Activated CD8-positive, alpha-beta T cell treated with anti-CD3 and anti-CD28 coated beads, Interleukin-2, amount 10 ng/mL, durations not matched to agents 7 days and 5 days (primary cell): ENCODE measurements at places on chromosomes 3 and 15. TPM values are rescaled to one million over a fixed set of nuclear protein-coding genes. Genes with fewer than 3 reads are reported as not detected.

GRCh38 chr15:75640483-75641178, 607 bp upstream of the IMP3 start:
- H3K27me3 ChIP-seq = peaks cover 3% of the 10 kb centered on the region
- peak overlapping the region; percentile 88 for H3K4me3 ChIP-seq
- H3K4me1 ChIP-seq = peaks cover 31% of the 10 kb centered on the region
- H3K36me3 ChIP-seq = peaks cover 26% of the 10 kb centered on the region
- peak overlapping the region; percentile 95 for H3K27ac ChIP-seq

GRCh38 chr3:160183345-160184076, 41.7 kb upstream of the C3orf80 start:
- H3K4me3 ChIP-seq = no peak overlapping the region
- peaks cover 23% of the 10 kb centered on the region for H3K27me3 ChIP-seq
- no peak for DNase-seq
- no peaks in the 10 kb centered on the region for H3K4me1 ChIP-seq

DNA sequence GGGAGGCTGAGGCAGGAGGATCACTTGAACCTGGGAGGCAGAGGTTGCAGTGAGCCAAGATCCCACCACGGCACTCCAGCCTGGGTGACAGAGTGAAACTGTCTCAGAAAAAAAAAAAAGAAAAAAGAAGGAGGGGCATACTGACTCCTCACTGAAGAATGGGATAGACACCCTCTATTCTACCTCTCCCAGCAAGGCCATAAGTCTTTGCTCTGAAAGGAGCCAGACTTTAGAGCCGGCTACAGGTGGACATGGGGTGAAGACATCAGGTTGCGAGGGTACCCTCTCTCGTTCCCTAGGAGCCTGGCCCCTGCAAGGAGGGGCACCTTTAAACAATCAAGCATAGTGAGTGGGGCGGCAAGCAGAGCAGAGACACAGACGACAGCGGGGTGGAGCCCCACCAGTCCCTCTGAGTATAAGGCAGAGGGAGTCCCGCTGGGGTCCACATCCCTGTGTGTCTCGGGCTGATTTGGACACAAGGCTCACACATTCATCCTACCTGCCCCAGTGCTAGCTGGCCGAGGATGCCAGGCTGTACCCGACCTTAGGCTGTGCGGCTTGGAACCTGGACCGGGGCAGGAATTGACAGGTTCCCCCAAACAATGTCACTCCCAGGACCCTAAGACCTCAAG, 1.1 kb downstream of the GRAMD2A start:
- H3K36me3 ChIP-seq = peaks cover 34% of the 10 kb centered on the region
- peaks cover 21% of the 10 kb centered on the region for H3K27me3 ChIP-seq
- no peak for DNase-seq
- peaks cover 11% of the 10 kb centered on the region for H3K4me1 ChIP-seq

GRCh38 chr15:55401786-55402246, 6.3 kb downstream of the CCPG1 start:
- H3K4me1 ChIP-seq = peaks cover 27% of the 10 kb centered on the region
- no peak overlapping the region for H3K4me3 ChIP-seq
- H3K36me3 ChIP-seq = peaks cover 12% of the 10 kb centered on the region
- H3K27me3 ChIP-seq = no peaks in the 10 kb centered on the region

GRCh38 chr3:72279631-72280041, 494.7 kb upstream of the PROK2 start:
- no peak overlapping the region for H3K27ac ChIP-seq
- H3K4me3 ChIP-seq = no peak overlapping the region
- no peak for DNase-seq
- H3K36me3 ChIP-seq = no peaks in the 10 kb centered on the region
- H3K27me3 ChIP-seq = peaks cover 5% of the 10 kb centered on the region

GRCh38 chr15:70799667-70800450, 36.5 kb upstream of the UACA start:
- peaks cover 4% of the 10 kb centered on the region for H3K27me3 ChIP-seq
- no peak overlapping the region for H3K27ac ChIP-seq
- H3K4me1 ChIP-seq = no peaks in the 10 kb centered on the region
- no peak overlapping the region for H3K4me3 ChIP-seq
- DNase-seq = no peak

DNA sequence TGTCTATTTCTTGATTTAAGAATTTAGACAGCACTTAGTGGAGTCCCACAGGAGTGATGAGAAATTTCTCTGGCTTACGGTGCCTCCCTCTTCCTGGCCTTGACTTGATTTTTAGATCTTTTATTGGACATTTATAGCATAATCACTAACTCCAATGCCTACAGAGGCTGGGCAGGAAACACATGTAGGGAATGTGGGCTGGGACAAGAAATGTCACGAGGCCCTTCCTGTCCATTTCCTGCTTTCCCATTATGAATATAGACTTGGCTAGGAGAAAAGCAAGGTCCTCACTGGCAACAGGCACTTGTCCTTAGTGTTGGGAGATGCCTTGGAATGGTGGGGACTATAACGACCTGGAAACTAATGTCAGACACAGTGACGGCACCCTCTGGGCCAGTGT, 100.3 kb downstream of the MYLK start:
- no peaks in the 10 kb centered on the region for H3K4me1 ChIP-seq
- H3K36me3 ChIP-seq = no peaks in the 10 kb centered on the region
- no peak overlapping the region for H3K27ac ChIP-seq

GRCh38 chr3:126432361-126433104, 37.8 kb downstream of the CFAP100 start:
- H3K27ac ChIP-seq = no peak overlapping the region
- H3K4me1 ChIP-seq = no peaks in the 10 kb centered on the region
- H3K27me3 ChIP-seq = no peaks in the 10 kb centered on the region
- peaks cover 3% of the 10 kb centered on the region for H3K36me3 ChIP-seq
- no peak overlapping the region for H3K4me3 ChIP-seq

GRCh38 chr15:30924353-30924752, 20.6 kb downstream of the FAN1 start:
- no peak overlapping the region for H3K4me3 ChIP-seq
- peaks cover 20% of the 10 kb centered on the region for H3K36me3 ChIP-seq
- no peak for DNase-seq
- H3K4me1 ChIP-seq = no peaks in the 10 kb centered on the region
- no peaks in the 10 kb centered on the region for H3K27me3 ChIP-seq

- no peaks in the 10 kb centered on the region for H3K36me3 ChIP-seq
- no peak for DNase-seq
- no peak overlapping the region for H3K27ac ChIP-seq
Observed at GRCh38 chr3:194382892-194383223, 13.3 kb upstream of the LRRC15 start.

DNA sequence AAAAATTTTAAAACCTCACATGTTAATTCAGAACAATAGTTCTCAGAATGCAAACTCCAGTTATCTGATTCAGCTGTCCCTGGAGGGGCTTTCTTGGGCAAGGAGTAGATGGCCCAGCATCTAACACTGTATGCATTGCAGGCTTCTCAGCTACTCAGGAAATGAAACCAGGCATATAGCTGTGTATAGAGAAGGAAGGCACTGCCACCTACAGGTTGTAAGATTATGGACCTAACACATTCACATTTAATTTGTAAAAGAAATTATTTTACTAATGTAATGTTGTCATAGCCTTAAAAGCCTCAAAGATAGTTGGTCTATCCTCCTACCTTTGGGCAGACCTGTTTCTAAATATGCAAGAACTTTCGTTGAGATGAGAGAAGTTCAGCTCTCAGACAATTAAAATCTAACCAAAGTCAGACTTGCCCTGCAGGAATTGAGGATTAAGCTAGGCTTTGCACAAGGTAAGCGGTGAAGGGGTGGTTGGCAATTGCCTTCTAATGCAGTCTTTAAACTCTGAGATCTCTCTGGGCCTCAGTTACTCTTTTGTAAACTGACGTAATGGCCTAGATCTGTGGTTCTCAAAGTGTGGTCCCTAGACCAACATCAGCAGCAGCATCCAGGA, 132.8 kb upstream of the SLC24A5 start:
- DNase-seq = peak; percentile 44
- peaks cover 2% of the 10 kb centered on the region for H3K27me3 ChIP-seq
- no peak overlapping the region for H3K4me3 ChIP-seq
- no peaks in the 10 kb centered on the region for H3K36me3 ChIP-seq
- H3K27ac ChIP-seq = no peak overlapping the region
- H3K4me1 ChIP-seq = no peaks in the 10 kb centered on the region

GRCh38 chr3:133058243-133058642, 20.1 kb downstream of the TMEM108 start:
- H3K27me3 ChIP-seq = peaks cover 10% of the 10 kb centered on the region
- H3K4me1 ChIP-seq = no peaks in the 10 kb centered on the region
- H3K36me3 ChIP-seq = no peaks in the 10 kb centered on the region
- no peak overlapping the region for H3K27ac ChIP-seq
- no peak overlapping the region for H3K4me3 ChIP-seq

GRCh38 chr3:39849992-39850715, 40.7 kb downstream of the MYRIP start:
- H3K36me3 ChIP-seq = no peaks in the 10 kb centered on the region
- no peak overlapping the region for H3K27ac ChIP-seq
- no peak overlapping the region for H3K4me3 ChIP-seq

CEP63 gene
- 27.7 TPM for total RNA-seq

SH3BP5 gene
- total RNA-seq = 12.6 TPM

CRABP1 gene
- not detected for total RNA-seq

CFAP20DC gene
- total RNA-seq = 1.6 TPM

NR2C2 gene
- 59.6 TPM for total RNA-seq

CYP19A1 gene
- total RNA-seq = not detected

SENP8 gene
- 1.3 TPM for total RNA-seq
